ENCODE measurements at places on chromosomes 5 and 9.

- DNase-seq, result no peak
Observed at GRCh38 chr9:120933310-120934055, 6.9 kb upstream of the TRAF1 start.

DNA sequence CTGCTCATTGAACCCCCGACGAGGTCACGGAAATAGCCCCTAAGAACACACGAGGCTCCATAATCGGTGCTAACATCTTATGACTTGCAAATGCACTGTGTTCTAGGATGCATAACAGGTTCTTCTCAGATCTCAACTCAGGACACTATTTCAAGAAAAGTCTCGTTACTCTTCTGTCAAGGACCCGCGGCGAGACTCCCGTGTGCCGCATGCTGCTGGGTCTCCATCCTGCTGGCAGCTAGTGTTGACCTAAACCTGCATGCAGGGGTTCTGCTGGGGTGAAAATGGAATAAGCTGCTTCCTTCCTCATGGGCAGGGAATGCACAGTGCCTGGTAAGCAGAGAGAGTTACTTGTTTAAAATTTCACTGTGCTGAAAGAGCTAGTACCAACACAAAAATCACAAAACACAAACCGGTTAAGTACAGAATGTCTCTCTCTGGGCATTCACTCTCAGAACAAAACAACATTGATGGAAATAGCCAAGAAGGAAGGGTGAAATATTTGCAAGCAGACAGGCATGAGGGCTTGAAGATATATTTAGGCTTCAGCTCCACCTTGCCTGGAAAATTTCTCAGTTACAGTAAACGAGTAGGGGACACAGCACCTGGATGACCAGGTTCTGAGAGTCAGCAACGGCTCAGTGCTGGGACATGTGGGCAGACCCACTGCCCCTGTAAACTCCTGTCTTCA, 416.5 kb downstream of the GADD45G start:
- DNase-seq, result no peak

DNA sequence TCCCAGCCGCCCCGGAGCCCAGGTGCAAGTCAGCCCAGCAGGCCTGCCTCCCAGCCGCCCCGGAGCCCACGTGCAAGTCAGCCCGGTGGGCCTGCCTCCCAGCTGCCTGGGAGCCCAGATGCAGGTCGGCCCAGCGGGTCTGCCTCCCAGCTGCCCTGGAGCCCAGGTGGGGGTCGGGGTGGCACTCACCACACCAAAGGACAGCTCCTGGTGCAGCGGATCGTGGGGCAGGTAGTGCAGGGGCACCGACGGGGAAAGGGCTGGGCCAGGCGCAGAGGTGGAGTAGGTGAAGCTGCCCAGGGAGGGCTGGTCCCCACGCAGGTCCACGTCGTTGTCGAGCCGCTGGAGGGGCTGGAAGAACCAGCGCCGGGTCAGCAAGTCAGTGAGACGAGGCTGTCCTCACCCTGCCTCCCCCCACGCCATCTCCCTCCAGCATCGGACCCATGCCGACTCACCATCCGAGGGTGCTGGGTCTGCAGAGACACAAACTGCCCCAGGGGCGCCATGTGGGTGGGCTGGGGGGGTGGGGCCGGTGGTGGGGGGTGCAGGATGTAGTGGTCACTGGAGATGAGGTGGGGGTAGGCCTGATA, 6.7 kb downstream of the RNF44 start:
- DNase-seq, result no peak

DNA sequence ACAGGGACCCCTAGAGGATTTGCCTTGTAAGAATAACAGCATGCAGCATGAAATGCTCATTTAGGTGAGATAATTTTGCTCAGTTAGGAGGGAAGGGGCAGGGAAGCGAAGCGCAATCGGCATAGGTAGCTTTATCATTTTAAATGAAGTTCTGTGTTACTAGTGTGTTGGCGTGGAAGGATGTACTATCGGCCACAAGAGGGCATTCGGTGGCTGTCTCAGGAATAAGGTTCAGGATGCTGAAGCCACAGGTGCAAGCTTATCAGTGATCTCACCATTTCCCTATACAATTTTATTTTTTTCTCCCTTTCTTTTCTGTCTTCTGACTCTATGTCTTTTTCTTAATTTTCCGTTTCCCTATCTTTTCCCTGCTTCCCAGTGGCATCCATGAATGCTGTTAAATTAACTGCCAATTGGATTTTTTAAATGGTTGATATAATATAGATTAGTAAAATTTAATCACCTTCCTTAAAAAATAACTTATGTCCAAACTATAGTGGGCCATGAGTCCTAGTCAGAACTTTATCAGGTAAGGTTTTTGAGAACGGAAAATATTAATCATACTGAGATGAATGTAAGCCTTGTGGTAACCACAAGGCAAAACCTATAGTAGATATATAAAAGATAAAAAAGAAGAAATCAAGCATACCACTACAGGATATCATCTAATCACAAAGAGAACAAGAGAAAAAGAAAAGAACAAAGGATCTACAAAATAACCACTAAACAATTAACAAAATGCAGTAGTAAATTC, 1.2 kb upstream of the INSL6 start:
- peak; percentile 61 for DNase-seq

- DNase-seq, result peak; percentile 87
Observed at GRCh38 chr5:72451741-72452505, 55.3 kb downstream of the ZNF366 start.

GRCh38 chr9:137309368-137310188, 7.5 kb upstream of the NRARP start:
- DNase-seq, result no peak

GRCh38 chr9:114344692-114345091, 15.0 kb downstream of the ORM2 start:
- no peak for DNase-seq

- no peak for DNase-seq
Observed at GRCh38 chr5:116754556-116754955, 179.9 kb upstream of the SEMA6A start.

DNA sequence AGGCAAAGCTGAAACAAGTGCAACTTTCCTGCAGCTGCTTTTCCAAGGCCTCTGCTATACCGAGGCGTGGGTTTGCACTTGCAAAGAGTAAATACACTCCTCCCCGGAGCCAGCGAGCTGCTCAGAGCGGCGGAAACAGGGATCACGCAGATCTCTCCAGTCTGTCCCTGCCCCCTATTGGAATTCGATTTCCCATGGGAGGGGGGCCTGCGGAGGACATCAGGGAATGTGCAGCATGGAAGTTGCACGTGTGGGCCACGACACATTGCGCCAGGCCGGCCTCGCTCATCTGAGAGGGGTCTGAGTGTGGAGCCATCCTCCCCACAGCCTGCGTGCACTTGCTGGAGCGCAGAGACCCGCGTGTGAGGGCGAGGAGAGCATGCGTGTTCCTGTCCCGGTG, 104.3 kb upstream of the PHYKPL start:
- DNase-seq, result no peak

Measured in AG08395 (cell line).